Uterus (tissue), 4 donors: ENCODE measurements at places on chromosomes 12 and 14. TPM values are rescaled to one million over a fixed set of nuclear protein-coding genes. Genes with fewer than 3 reads are reported as not detected.

DNA sequence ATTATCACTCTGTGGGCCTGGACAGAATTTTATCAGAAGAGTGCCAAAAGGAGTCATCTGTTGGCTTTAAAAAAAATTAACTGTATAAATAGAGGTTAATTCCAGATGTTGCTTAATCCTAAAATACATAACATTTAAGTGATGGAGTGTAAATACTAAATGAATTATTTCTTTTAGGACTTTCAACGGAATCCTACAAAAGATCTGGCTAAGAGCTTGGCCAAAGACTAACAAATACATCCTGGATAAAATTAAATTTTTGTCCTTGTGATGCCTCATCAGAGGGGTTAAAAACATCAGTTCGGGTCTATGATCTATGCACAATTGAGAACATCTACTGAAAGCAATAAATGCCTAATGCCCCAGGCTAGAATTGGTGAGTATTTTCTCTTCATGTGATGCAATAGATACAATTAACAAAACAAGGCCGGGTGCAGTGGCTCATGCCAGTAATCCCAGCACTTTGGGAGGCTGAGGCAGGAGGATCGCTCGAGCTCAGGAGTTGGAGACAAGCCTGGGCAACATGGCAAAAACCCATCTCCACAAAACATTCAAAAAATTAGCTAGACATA is 49.8 kb upstream of the RAP1B start:
- no peak for DNase-seq

- no peak for DNase-seq
Observed at GRCh38 chr12:42288544-42288943, 37.4 kb downstream of the ZCRB1 start.

- DNase-seq: no peak
Observed at GRCh38 chr14:76968621-76969063, 59.9 kb downstream of the IRF2BPL start.

DNA sequence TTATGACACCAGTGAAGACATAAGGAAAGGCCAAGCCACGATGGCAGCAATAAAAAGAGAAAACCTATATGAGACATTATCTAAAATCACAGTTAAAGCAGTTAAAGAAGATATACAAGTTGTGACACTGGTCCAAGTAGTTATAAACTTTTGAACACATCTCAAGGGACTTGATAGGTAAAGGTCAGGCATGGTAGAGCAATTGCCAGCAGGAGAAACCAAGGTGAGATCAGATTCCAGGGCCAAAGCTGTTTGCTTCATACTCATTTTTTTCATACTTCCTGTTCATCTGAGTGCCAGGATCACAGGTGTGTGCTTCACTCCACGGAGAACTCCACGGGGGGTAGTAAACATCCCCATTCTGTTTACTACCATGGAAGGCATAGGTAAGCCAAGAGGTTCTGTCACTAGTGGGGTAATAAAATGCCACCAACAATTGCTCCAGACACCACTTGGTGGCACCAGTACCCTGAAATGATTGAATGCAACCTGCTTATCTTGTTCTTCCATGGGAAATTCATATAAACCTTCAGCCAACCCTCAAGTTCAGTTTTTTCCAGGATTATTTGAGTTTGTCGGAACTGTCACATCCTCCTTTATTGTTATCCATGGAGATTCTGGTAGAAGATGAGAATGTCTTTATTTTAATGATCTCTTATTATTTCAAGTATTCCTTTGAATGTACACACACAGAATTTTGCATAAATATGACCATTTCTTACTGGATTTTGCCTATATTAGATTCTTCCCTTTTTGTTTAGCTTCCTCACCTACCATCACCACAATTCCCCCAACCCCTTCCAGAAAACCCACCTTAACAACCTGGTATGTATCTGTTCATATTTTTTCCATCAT is 59.2 kb upstream of the TSPAN8 start:
- DNase-seq: no peak

ADGRD1 gene
- total RNA-seq: 33.6 TPM

DNA sequence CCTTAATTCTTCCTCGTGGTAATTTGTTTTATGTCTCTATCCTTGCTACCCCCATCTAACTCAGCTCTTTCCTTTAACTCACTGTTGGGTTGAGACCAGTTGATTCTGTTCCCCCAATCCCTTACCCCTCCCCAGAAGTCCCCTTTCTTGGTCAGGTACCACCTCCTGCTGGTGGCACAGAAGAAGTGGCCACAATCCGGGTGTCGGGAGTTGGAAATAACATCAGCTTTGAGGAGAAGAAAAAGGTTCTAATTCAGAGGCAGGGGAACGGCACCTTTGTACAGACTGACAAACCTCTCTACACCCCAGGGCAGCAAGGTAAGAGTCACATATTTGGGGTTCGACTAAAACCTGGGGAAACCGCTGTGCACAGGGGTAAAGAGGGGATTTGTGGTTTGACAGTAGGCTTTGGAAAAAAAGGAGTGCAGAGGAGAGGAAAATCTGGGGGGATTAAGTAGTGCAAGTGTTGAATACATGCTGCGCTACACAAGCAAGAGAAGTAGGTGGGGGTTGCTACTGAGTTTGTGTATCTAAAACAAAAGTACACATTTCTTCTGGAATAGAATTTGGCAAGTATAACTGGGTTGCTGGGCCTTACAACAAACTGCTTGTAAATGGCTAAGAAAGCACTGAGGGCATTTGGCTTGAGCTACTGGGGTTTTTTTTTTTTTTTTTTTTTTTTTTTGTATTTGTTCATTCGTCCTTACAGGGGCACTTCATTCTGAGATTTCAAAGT is 1.3 kb downstream of the A2ML1 start:
- DNase-seq: peak; percentile 33

GRCh38 chr12:94326234-94326633 is 133.4 kb downstream of the CEP83 start:
- DNase-seq: no peak

DNA sequence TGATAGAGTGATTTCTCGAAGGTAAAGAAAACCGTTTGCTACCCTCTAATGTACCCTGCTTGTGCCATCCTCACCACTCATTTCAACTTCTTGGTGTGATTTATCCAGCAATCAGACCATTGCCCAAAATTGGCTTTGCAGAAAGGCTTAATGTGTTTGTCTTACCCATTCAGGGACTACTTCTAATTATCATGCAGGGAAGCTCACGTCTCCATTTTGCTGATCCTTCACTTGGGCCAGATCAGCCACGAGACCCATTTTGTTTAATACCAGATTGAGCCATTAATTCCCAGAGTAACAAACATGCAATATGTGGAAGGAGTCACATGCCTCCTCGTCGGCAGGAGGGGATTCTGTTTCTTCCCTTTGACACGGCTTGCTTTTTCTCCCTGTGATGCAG is 51.1 kb upstream of the CRY1 start:
- no peak for DNase-seq

- no peak for DNase-seq
Observed at GRCh38 chr12:92469837-92470236, 233.0 kb upstream of the PLEKHG7 start.

GRCh38 chr14:86613126-86613525 is 1083.2 kb downstream of the FLRT2 start:
- no peak for DNase-seq

PTPRB gene
- total RNA-seq: 87.6 TPM

- no peak for DNase-seq
Observed at GRCh38 chr14:21408147-21408546, 24.3 kb upstream of the SUPT16H start.

DNA sequence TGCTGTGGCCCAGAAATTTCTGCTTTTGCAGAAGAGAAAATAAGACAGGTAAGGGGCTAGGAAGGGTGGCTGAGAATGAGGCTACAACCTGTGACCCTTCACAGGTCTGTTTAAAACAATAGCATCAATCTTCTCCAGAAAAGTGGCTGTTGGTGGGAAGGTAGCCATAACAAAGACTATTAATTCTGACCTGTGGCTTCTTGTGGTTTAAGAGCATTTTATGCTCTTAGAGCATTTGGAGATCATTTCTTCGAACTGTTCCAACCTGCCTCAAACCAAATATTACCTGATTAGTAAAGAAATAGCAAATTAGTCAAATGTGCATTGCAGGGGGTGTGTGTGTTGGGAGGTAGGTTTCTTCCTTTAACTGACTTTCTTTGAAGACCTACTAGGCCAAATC is 15.2 kb upstream of the TCP11L2 start:
- no peak for DNase-seq

DNA sequence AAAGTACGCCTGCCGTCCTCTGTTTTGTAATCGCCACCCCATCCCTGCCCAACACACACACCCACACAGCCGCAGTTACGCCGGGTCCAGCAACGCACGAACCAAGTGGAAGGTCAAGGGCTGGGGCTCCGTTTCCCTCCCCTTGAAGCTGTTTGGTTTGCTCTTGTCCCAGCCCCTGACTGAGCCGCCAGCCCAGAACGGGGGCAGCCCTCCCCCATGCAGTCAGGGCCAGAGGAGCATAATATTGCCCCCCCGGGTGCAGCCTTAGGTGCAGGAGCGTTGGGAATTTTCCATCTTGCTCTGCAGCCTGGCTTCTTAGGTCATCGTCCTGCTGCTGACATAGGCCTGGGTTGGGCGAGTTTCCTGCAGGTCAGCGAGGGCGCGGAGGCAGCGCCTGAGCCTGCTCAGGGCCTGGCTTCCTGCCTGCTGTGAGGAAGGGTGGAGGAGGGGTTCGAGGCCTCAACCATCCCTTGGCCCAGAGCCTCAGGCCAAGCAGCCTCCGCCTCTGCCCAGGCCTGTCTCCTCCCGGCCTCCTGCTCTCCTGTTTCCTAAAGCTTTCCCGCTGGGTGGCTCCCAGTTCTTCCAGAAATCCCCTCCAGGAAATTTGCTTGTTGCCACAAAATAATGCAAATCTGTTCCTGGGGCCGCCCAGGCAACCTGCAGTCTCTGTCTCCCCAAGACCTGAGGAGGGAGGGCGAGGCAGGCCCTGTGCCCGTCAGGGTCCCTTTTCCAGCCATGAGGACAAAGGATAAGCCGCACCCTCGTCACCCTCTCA is 44.5 kb downstream of the PSMA6 start:
- peak; percentile 98 for DNase-seq

DNA sequence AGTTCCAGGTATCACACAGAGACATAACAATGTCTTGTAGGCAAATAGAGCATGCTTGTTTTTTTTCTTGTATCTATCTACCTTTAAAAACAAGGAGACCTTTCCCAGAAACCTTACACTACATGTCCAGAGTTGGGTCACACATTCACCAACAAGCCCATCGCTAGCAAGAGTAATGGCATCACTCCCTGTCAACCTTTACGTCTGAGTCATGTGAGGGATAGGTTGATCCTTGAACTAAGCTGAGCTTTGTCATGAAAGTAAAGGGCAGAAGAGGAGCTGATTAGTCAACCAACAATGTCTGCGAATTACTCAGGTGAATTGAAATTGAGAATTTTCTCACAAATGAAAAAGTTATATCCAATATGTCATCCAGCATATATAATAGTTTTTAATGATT is 219.4 kb downstream of the CNTN1 start:
- DNase-seq: no peak

DNA sequence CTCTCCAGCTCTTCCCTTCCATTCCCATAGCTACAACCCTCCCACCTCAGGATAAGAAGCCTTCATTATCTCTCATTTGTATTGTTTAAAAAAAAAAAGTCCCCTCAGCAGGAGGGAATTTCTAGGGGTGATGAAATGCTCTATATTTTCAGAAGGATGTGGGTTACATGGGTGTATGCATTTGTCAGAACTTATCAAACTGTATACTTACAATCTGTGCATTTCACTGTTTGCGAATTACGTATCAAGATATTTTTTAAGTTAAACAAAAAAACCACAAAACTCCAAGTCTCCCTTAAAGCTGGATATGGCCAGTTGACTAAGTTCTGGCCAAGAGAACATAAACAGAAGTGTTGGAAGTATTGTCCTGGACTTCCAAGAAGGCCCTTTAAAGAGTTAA is 2.0 kb upstream of the FKBP11 start:
- no peak for DNase-seq

GRCh38 chr14:99875421-99875820 is 82.2 kb downstream of the EML1 start:
- no peak for DNase-seq

TDP1 gene
- 7.4 TPM for total RNA-seq

GRCh38 chr14:35927727-35928126 is 101.6 kb downstream of the BRMS1L start:
- no peak for DNase-seq

IKBIP gene
- 11.8 TPM for total RNA-seq

BCL11B gene
- 0.46 TPM for total RNA-seq

- no peak for DNase-seq
Observed at GRCh38 chr12:95418142-95418541, 55.8 kb upstream of the METAP2 start.

IRAK4 gene
- 6.1 TPM for total RNA-seq

DNA sequence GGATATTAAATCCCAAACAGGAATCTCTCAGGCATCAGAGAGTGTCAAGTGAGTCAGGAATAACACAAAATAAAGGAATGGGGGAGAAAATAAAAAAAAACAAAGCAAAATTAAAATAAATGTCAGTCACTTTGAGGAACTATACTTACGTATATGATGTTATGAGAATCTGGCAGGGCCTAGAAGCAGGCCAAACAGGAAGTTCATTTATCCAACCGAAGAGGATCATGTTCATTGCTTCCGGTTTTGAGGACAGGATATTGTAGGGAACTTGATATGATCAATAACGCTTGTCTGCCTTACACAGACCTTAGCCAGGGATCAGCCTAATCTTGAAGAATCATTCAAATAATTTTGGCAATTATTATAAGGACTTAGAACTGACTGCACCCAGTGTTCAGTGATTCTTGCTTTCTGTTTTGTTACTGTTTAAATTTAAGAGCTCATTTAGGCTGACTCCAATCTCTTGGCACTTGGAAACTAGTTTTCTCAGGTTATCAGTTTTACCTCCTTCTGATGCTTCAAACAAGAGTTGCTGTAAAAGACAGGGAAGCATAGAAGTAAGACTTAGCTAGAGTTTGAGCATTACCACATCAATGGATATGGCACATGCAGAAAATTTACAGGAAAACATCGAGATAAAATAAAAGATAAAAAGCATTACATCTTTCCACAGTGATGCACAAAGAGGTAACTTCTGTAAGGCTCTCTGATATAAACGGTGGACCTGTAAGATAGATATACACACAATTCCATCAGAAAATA is 53.4 kb downstream of the ZFC3H1 start:
- DNase-seq: no peak

KRT8 gene
- 46.2 TPM for total RNA-seq

DNA sequence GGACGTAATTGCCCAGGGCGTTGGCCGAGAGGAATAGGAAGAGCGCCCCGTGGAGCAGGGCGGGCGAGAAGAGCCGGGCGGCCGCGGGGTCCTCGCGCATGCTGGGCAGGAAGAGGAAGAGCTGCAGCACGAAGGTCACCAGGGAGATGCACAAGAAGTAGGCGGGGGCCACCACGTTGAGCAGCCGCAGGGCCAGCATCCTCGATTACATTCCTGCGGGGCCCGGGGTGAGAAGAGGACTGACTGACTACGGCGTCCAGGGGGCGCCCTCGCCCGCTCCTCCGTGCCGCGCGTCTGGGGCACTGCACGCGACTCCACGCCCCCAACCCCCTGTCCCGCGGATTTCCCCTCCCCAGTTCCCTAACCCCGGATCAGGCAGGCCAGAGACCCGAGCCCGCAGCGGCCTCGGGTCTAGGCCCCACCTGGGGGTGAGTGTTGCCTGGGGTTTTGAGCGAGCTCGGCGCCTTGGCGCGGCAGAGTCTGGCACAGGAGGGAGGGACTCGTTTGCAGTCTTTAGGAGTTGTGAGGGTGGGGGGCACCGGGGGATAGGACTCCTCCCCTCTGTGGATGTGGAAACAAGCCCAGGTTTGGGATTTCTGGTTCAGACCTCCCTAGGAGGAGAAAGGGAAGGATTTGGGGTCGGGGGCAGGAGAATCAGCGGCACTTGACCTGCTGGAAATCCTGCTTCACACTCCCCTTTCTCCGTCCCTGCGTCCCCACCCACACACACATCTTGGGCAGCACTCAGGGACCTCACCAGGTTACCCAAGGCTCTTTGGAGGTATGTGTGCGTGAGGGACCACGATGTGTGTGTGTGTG is 1.8 kb downstream of the ZDHHC22 start:
- DNase-seq: no peak
